ENCODE measurements at places on chromosomes 3 and 15.

GRCh38 chr15:74523982-74524381 lies 17.0 kb upstream of the ARID3B start:
- DNase-seq, result no peak

DNA sequence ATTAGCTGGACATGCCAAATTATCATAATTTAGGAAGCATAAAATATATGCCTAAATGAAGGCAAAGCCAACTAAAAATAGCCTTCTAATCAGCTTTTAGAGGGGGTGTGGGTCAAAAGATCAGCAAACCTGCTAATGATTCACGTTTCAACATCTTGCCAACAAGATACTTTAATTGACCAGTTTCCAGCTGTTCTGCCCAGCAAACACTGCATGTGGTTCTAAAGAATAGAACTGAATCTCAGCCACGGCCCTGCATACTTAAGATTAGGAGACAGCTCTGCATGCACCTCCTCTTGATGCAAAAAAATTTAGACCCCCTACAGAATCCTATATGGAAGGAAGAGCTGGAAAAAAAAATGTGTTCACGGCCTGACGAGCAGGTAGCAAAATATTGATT lies 500.5 kb downstream of the TBL1XR1 start:
- no peak for DNase-seq

GRCh38 chr15:51368751-51369450 lies 27.4 kb downstream of the GLDN start:
- no peak for DNase-seq

GRCh38 chr3:16838561-16838960 lies 46.2 kb upstream of the PLCL2 start:
- no peak for DNase-seq

- DNase-seq, result no peak
Observed at GRCh38 chr3:190094160-190094718, 26.5 kb downstream of the P3H2 start.

DNA sequence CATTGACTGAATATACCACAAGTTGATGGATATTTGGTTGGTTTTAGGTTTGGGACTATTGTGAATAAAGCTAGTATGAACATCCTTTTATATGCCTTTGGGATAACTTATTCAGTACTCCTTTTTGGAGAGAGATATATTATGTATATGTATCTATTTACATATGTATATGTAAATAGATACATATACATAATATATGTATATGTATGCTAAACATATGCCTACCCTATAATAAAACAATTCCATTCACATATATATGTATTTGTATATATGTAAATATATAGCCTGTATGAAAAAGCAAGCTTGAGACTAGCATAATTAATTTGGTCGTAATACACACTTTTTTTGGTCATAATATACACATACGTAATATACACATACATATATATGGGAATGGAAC lies 15.8 kb upstream of the GASK1A start:
- no peak for DNase-seq

GRCh38 chr3:145942052-145942451 lies 218.9 kb downstream of the PLOD2 start:
- DNase-seq, result no peak

DNA sequence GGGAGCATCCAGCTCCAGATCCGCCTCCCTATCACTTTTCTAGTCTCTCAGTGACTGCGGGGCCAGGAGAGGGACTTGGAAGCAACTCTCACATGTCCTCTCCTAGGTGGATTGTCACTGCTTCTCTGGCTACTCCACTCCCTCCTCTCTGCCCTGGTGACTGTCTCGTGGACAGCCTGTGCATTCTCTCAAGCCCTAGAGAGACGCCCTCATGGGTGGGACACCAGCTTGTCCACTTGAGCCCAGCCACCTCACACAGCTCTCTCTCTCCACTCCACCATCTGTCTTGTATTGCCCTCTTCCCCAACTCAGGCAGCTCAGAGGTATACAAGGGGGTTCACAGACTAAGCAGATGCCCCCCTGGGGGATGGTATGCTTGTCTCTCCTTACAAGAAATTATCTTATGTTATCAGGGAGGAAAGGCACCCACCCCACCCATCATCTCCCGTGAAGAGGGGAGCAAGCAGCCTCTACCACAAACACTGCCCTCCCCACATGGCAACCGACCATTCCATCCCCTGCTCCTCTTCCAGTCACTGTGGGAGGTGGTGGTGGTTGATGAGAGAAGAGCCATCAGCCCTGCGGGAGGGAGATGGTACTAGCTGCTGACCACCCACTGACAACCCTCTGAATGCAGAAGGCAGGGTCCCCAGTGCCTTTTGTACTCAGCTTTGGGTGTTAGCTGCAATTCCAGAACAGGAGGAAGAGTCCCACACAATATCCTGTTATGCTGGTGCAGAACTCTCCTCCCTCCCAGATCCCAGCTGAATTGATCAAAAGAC lies 15.5 kb upstream of the LOXL1 start:
- no peak for DNase-seq

GRCh38 chr15:81054236-81054635 lies 53.5 kb downstream of the TLNRD1 start:
- no peak for DNase-seq
